ENCODE measurements at places on chromosomes 11 and 22.

- DNase-seq: no peak
- peak overlapping the region; percentile 81 for H3K27ac ChIP-seq
- H3K4me1 ChIP-seq: peaks cover 29% of the 10 kb centered on the region
- H3K4me3 ChIP-seq: peak overlapping the region; percentile 66
- no peaks in the 10 kb centered on the region for H3K36me3 ChIP-seq
Observed at GRCh38 chr11:62444835-62445234, 26.0 kb downstream of the SCGB1A1 start.

- no peaks in the 10 kb centered on the region for H3K36me3 ChIP-seq
- peaks cover 4% of the 10 kb centered on the region for H3K27me3 ChIP-seq
- H3K4me3 ChIP-seq: peak overlapping the region; percentile 49
- DNase-seq: peak; percentile 66
- H3K27ac ChIP-seq: no peak overlapping the region
Observed at GRCh38 chr11:19951558-19952115, 208.6 kb downstream of the DBX1 start.

DNA sequence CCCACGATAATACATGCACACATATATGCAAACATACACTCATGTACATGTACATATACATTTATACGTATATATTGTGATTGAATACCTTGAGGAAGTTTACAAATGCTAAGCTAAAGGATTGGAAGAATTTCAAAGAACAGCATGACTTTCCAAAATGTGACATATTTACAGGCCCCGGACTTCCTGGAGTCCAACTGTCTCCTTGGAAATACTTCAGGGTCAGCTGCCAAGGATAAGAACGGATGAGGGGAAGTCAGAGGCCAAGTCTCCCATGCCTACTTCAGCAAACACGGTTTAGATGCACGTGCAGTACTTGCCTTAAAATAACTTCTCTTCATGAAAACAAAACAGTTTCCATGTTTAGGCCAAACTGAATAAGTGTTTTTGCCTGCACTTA is 213.6 kb downstream of the DYNC2H1 start:
- no peak overlapping the region for H3K27ac ChIP-seq
- no peaks in the 10 kb centered on the region for H3K4me1 ChIP-seq
- no peak for DNase-seq
- H3K27me3 ChIP-seq: no peaks in the 10 kb centered on the region
- H3K4me3 ChIP-seq: no peak overlapping the region
- H3K36me3 ChIP-seq: no peaks in the 10 kb centered on the region

- H3K36me3 ChIP-seq: no peaks in the 10 kb centered on the region
- H3K27ac ChIP-seq: no peak overlapping the region
- H3K27me3 ChIP-seq: no peaks in the 10 kb centered on the region
- H3K4me1 ChIP-seq: no peaks in the 10 kb centered on the region
- H3K4me3 ChIP-seq: no peak overlapping the region
- DNase-seq: no peak
Observed at GRCh38 chr11:129412494-129412893, 36.8 kb downstream of the BARX2 start.

DNA sequence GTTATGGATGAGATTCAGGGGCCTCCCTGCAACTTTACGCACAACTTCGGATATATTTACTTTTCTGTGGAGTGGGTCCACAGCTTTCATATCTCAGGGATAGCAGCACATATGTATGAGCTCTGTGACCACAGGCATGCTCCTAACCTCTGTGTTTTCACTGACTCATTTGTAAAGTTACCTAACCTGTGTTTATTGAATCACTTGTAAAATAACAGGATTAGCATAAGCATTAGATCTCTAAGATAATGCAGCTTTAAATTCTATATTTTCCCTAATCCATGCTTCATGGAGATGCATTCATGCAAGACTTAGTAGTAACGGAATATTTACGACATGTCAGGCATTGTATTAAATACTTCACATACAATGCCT is 47.9 kb upstream of the DDI1 start:
- no peak for DNase-seq
- H3K4me3 ChIP-seq: no peak overlapping the region
- H3K36me3 ChIP-seq: no peaks in the 10 kb centered on the region
- H3K27me3 ChIP-seq: no peaks in the 10 kb centered on the region
- H3K27ac ChIP-seq: no peak overlapping the region

DNA sequence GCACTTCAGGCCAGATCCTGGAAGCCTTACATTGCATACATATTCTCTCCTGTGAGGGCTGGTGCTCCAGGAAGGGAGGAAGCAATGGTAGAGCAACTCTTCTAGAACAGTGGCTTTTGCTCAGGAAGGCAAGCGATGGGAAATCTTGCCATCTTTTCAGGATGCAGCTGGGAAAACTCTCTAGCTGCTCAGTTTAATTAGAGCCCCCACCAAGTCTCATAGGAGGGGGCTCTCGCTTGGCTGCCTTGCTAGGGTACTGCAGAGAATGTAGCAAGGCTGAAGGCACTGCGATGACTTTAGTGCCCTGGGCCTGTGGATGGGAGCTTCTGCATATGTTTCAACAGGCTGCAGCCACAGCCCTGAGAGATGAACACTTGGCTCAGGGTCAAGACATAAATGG is 357.2 kb upstream of the SYN3 start:
- H3K4me3 ChIP-seq: no peak overlapping the region
- no peak for DNase-seq
- no peaks in the 10 kb centered on the region for H3K27me3 ChIP-seq
- no peak overlapping the region for H3K27ac ChIP-seq
- H3K4me1 ChIP-seq: no peaks in the 10 kb centered on the region

DNA sequence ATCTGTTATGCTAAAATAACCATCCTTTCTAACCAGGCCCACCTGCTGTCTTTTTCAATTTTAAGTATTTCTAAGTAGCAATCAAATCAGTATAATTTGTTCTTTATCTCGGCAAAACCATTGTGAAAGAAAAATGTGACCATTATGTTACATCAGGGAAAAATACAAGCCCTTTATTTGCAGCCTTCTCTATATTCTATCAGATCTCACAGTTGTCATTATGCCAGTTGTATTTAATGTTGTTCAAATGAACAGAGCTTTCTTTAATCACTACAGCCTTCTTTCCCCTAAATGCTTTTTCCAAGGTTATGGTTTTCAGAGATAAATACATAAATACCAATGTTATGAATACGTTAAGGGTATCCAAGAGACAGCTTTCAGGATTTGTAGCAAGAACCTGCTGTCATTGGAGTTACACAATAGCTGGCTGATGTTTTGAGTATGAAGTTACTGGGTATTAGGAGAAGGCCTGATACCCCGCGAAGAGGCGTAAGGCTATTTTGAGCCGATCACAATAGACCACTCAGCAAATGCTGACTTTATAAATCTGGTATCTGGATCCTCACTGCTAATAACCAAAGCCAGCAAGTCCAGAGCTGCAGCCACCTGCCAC is 406.3 kb downstream of the CADM1 start:
- H3K27ac ChIP-seq: no peak overlapping the region
- no peaks in the 10 kb centered on the region for H3K27me3 ChIP-seq
- no peaks in the 10 kb centered on the region for H3K4me1 ChIP-seq
- no peak overlapping the region for H3K4me3 ChIP-seq
- no peak for DNase-seq

DNA sequence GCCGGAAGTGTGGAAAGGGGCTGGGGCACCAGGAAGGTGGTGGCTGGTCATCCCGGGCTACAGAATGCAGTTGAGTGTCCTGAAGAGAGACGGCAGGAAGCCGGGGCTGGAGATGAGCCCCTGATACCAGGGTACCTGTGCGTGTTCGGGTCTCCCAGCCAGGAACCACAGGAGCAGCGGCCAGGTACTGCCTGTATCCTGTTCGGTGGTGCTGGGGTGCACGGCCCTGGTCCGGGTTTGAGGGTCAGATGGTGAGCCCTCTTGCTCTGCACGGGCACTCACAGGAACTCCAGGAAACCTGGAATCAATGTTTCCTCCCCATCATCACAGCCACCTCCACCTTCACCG is 253.1 kb upstream of the B3GAT1 start:
- no peak for DNase-seq
- H3K27me3 ChIP-seq: no peaks in the 10 kb centered on the region
- H3K27ac ChIP-seq: no peak overlapping the region

GRCh38 chr22:31872209-31872608 is 72.1 kb upstream of the YWHAH start:
- H3K4me1 ChIP-seq: peaks cover 10% of the 10 kb centered on the region
- DNase-seq: no peak
- peaks cover 82% of the 10 kb centered on the region for H3K36me3 ChIP-seq
- H3K27ac ChIP-seq: no peak overlapping the region
- H3K4me3 ChIP-seq: no peak overlapping the region
- H3K27me3 ChIP-seq: no peaks in the 10 kb centered on the region

DNA sequence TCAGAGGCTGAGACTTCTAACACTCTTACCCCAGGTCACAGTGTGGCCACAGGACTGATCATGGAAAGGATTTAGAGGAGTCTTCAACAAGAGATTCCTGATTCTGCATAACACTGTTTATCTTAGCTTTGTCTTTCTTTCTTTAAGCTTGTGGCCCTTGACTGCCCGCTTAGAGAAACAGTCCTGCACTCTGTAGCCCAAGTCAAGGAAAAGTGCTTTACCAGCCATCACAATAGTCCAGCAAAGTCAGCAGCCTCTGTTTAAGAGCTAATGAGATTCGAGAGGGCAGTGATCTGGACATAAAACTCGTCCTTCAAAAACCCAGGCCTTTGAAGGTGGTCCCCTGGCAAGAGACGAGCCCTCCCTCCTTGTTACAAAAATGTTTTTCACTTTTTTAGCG is 30.0 kb downstream of the PRDM10 start:
- H3K4me1 ChIP-seq: peaks cover 28% of the 10 kb centered on the region
- no peak overlapping the region for H3K27ac ChIP-seq
- no peaks in the 10 kb centered on the region for H3K36me3 ChIP-seq
- H3K4me3 ChIP-seq: no peak overlapping the region

- peaks cover 21% of the 10 kb centered on the region for H3K4me1 ChIP-seq
- no peak for DNase-seq
- no peak overlapping the region for H3K27ac ChIP-seq
- H3K4me3 ChIP-seq: no peak overlapping the region
- H3K36me3 ChIP-seq: no peaks in the 10 kb centered on the region
Observed at GRCh38 chr11:78311702-78312371, 105.8 kb downstream of the GAB2 start.

DNA sequence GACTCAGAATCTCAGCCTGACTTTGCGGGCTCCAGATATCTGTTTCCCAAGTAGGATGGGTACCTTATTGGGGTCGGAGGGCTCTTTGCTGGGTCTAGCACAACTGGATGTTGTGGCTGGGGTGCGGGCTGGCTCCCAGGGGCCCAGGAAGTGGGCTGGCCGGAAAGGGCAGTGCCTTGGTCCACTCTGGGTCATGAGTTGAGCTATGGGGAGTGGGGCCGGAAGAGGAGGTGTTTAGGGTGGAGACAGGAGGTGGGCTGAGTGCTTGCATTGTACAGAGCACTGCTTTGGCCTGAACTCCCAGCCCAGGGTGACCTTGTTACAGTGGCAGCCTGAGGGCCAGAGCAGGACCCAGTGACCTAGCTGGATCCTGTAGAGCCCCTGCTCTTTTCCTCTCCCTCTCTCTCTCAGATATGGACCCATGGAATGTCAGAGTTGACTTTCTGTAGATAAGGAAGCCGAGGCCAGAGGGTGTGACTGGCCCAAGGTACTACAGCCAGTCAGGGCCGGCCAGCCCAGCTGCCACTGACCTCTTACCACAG is 13.2 kb downstream of the PHLDB1 start:
- no peak for DNase-seq
- no peak overlapping the region for H3K4me3 ChIP-seq
- peaks cover 25% of the 10 kb centered on the region for H3K27me3 ChIP-seq
- H3K36me3 ChIP-seq: no peaks in the 10 kb centered on the region

DNA sequence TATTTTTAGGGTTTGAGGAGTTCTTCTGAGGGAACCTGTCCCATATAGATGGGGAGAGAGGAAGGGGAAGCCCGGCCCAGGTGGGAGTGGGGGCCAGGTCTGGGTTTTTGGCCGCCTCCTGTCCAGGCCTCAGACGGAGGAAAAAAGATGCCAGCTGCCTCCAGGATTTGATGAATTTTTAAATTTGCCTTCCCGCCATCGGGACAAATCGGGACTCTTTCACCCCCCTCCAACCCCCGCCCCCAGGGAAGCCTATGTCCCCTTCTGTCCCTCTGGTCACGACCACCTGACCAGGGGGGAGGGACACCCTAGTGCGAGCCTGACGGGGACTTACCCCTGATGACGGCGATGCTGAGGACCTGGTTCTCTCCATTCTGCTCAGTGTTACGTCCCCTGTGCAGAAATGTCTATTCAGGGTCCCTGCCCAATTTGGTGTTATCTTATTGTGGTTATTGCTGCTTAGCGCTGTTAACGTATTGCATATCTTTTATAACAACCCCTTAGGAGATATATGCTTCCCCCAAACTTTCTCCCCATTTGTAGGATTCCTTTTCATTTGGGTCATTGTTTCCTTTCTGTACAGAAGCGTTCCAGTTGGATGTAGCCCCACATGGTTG is 115.9 kb upstream of the GRK3 start:
- peak overlapping the region; percentile 86 for H3K4me3 ChIP-seq
- H3K27ac ChIP-seq: no peak overlapping the region
- peak; percentile 25 for DNase-seq
- peaks cover 14% of the 10 kb centered on the region for H3K4me1 ChIP-seq
- peaks cover 3% of the 10 kb centered on the region for H3K36me3 ChIP-seq

GRCh38 chr11:76901144-76901543 is 40.4 kb downstream of the ACER3 start:
- H3K4me3 ChIP-seq: no peak overlapping the region
- H3K27me3 ChIP-seq: no peaks in the 10 kb centered on the region
- no peaks in the 10 kb centered on the region for H3K36me3 ChIP-seq
- no peak overlapping the region for H3K27ac ChIP-seq
- DNase-seq: no peak
- no peaks in the 10 kb centered on the region for H3K4me1 ChIP-seq

- peak overlapping the region; percentile 39 for H3K4me3 ChIP-seq
- H3K36me3 ChIP-seq: no peaks in the 10 kb centered on the region
- peaks cover 32% of the 10 kb centered on the region for H3K4me1 ChIP-seq
Observed at GRCh38 chr11:8342821-8343681, 79.4 kb upstream of the LMO1 start.

- H3K36me3 ChIP-seq: no peaks in the 10 kb centered on the region
- H3K27me3 ChIP-seq: no peaks in the 10 kb centered on the region
- H3K27ac ChIP-seq: no peak overlapping the region
- peak; percentile 85 for DNase-seq
- no peak overlapping the region for H3K4me3 ChIP-seq
- peaks cover 64% of the 10 kb centered on the region for H3K4me1 ChIP-seq
Observed at GRCh38 chr11:65551572-65552387, 6.4 kb downstream of the LTBP3 start.

DNA sequence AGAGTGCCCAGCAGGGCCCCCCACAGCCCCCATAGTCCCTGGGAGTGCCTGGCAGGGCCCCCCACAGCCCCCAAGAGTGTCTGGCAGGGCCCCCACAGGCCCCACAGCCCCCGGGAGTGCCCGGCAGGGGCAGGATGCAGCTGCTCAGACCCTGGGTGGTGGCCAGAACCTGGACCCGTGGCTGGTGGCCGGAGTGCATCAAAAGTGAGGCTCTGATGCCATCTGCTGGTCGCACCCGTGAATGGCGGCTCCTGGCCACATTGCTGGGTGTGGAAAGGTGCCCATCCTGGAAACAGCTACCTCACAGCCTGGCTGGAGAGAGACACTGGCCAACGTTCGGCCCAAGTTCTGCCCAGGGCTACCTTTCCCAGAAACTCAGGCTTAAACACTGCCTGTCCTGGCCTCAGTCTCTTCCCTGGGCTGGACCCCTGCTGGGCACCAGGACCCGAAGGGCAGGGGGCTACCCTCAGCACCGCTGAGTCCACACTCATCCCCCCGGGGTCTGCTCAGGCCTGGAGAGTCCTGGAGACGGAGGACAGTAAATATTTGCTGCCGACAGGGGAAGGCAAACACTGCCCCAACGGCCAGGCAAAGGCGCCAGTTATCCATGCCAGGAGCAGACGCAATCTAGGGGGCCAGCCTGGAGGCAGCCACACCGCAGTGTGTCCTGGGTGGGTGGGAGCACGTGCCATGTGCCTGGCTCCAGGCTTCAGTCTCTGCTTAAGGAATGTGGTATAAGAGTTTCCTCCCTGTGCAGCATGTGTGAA is 4.4 kb downstream of the INS start:
- H3K4me3 ChIP-seq: no peak overlapping the region
- peaks cover 5% of the 10 kb centered on the region for H3K4me1 ChIP-seq
- H3K27me3 ChIP-seq: peaks cover 3% of the 10 kb centered on the region
- DNase-seq: peak; percentile 49
- no peak overlapping the region for H3K27ac ChIP-seq
